ENCODE measurements at places on chromosomes 2 and 18.

- DNase-seq = peak; percentile 75
Observed at GRCh38 chr2:9071032-9071431, 67.5 kb upstream of the MBOAT2 start.

GRCh38 chr18:21450913-21451312 lies 149.6 kb downstream of the ESCO1 start:
- DNase-seq = no peak

- no peak for DNase-seq
Observed at GRCh38 chr18:56550121-56550520, 88.3 kb downstream of the TXNL1 start.

DNA sequence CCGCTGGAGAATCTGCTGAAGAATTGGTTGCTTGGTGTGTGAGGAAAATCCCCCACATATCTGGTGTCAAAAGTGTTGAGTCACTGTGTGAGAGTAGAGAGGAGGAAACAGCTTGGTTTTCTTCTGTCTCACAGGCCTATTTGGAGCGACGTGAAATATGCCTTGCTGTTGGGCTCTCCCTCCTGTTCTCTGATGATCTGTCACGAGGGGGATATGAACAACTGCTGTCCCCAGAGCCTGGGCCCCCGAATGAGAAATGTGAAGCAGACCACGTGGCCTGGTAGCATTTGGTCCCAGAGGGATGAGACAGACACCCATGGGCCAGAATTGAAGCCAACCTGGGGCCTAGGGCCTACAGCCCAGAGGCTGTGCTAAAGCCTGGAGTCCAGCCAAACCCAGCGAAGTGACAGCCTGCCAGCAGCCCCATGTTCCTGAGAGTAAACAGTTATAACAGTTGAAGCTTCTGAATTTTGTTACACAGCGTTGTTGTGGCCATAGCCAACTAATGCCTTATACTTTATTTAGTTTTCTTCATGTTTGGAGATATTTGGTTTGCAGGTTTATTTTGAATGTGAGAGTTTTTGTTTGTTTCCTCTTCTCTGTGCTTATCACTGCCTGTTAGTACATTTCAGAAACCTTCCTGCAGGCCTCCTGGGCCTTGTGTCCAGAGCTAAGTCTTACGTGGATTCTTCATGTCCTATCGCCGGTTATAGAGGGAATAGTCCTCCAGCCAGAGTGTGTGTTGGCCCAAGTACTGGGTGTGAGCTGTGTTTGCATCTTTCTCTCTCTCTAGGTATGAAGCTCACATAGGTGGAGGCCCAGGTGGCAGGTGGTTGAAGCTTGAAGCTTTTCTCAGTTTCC lies 18.7 kb upstream of the COLEC12 start:
- DNase-seq = no peak

DNA sequence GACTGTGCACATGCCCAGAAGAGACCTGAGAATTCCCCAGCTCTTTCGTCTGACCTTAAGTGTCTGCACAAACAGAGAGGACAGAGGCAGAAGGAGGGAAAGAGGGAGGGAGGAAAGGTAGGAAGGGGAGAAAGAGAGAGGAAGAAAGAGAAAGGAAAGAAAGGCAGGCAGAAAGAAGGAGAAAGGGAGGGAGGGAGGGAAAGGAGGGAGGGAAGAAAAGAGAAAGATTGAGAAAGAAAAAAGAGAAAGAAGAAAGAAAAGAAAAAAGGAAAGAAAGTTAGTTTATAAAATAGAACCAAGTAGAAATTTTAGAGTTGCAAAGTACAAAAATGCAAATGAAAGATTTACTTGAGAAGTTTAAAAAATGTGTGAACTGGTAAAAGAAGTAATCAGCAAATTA lies 7.4 kb upstream of the POLR1B start:
- no peak for DNase-seq

- no peak for DNase-seq
Observed at GRCh38 chr18:58649966-58650816, 21.1 kb upstream of the MALT1 start.

GRCh38 chr2:148875387-148876051 lies 492 bp downstream of the KIF5C start:
- no peak for DNase-seq

- DNase-seq = no peak
Observed at GRCh38 chr2:61116302-61116701, 45.7 kb upstream of the C2orf74 start.

GRCh38 chr2:240362826-240363745 lies 72.4 kb upstream of the GPC1 start:
- DNase-seq = no peak

- DNase-seq = peak; percentile 54
Observed at GRCh38 chr2:18546567-18546966, 13.9 kb downstream of the RDH14 start.

GRCh38 chr2:42752314-42752713 lies 11.6 kb downstream of the OXER1 start:
- no peak for DNase-seq

DNA sequence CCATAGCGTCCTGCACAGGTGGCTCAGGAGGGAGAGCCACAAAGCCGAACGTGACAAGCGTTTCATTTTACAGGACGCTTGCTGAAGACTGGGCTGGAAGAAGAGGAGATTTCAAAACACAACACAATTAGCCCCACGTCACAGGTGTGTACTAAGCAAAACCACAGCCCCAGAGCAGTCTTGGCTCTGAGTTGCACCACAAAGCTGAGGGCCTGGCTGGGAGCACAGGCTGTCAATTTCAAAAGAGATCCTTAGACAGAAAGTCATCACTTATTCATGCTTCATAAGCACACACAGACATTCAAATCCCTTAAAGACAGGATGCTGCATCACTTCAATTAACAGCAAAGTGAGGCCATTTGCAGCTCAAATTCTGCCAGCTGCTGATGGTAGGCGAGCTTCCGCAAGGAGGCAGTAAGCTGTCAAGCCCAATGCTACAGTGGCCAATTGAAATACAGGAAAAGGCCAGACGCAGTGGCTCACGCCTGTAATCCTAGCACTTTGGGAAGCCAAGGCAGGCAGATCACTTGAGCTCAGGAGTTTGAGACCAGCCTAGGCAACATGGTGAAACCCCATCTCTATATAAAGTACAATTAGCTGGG lies 79.6 kb downstream of the SKA1 start:
- no peak for DNase-seq

- DNase-seq = no peak
Observed at GRCh38 chr2:9441556-9441955, 18.1 kb downstream of the CPSF3 start.

GRCh38 chr2:88659538-88659915 lies 31.9 kb upstream of the RPIA start:
- no peak for DNase-seq

DNA sequence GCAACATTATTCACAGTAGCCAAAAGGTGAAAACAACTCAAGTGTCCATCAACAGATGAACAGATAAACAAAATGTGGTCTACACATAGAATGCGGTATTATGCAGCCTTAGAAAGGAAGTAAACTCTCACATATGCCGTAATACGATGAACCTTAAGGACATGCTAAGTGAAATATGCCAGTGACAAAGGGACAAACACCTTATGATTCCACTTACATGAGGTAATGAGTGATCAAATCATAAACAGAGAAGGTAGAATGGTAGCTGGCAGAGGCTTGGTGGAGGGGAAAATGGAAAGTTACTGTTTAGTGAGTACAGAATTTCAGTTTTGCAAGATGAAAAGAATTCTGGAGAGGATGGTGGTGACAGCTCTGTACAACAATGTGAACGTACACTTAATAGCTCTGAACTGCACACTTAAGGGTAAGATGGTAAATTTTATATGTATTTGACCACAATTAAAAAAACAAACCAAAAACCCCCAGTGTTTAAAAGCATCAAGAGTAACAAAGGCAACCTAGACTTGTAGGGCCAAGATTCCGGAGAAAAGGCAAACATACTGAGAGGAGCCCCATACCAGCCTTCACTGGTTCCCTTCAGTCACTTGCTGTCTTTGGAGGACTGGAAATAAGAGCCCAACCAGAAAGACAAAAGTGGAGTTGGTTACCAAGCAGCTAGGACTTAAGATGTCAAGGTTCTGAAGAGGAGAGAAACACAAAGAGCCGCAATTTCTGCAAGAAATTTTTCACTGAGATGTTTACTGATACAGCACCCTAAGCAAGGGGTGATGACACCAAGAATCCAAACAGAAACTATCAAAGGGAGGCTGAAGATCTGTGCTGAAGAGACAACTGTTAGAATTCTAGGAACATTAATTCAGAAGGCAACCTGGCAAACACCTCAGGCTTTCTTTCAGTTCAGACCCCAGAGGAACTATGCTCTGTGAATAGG lies 61.3 kb downstream of the CUL3 start:
- no peak for DNase-seq

All from A673 (cell line).